ENCODE measurements at places on chromosomes 13 and 19.

- peak; percentile 49 for DNase-seq
Observed at GRCh38 chr19:21022996-21023395, 2.5 kb downstream of the ZNF430 start.

DNA sequence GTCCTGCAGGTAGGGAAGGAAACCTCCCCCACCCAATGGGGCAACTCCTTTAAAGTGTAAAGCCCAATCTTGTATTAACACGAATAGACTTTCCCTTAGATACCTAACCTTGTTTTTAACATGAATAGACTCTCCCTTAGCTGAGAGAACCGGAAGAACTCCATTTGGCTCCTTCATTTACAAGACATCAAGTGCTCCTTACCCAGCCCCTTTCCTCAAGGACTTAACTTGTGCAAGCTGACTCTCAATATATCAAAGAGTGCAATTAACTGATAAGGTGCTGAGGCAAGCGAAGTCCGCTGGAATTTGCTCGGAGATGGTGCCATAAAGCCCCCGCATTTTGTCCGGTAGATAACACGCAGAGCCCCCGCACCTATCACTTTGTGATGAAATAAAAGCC is 9.9 kb upstream of the ZNF90 start:
- no peak for DNase-seq

DNA sequence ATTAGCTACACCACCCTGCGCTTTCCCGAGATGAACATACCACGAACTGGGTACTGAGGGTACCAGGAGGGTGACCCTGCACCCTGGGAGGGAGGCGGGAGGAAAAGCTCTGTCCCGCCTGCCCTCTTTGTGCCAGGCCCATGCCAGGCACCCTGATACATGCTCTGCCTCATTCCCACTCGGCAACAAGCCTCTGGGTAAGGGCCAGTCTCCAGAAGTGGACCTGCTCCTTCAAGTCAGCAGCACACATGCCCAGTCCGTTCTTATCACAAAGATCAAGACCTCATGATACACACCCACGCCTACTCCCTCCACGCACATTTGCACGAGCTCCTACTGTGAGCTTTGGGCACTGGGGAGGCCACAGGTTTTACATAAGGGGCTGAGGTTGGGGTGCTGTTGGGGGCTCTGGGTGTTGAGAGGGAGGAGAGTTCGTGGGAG is 2.0 kb upstream of the FFAR1 start:
- DNase-seq, result no peak

DNA sequence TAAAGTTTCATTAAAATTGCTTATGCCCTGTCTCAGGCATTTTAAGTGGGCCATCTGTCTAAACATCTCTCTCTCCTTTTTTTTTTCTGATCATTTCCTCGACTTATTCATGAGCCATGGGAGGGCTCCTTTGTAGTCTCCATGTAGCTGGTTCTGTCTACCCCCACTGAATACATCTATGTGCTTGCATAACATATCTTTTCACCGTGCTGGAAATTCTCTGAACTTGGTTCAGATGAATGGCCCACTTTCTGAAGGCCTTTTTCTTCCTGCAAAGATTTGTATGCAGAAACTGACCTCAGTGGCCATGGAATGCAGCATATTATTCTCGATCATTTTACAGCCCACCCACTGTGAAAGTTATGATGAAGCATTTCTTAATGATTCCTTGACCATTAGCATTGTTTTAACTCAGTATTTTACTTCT is 225.3 kb downstream of the GGACT start:
- DNase-seq, result no peak

DNA sequence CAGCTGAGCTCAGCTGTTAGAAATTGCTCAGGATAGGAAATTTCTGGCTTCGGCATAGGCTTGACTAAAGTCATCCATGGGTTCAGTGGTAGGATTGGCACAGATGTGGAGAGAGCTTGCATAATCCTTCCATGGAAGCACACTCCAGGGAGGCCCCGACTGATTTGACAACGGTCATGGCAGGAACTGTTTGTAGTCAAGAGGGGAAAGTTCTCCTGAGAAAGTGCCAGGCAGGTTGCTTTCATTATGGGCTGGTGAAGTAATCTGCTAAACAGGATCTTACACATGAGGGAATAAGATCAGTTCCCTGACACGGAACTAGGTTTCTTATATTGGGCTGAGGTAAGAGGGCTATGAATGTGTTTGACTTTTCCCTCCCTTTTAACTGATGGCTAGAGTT is 120.1 kb downstream of the RGCC start:
- DNase-seq, result no peak

DNA sequence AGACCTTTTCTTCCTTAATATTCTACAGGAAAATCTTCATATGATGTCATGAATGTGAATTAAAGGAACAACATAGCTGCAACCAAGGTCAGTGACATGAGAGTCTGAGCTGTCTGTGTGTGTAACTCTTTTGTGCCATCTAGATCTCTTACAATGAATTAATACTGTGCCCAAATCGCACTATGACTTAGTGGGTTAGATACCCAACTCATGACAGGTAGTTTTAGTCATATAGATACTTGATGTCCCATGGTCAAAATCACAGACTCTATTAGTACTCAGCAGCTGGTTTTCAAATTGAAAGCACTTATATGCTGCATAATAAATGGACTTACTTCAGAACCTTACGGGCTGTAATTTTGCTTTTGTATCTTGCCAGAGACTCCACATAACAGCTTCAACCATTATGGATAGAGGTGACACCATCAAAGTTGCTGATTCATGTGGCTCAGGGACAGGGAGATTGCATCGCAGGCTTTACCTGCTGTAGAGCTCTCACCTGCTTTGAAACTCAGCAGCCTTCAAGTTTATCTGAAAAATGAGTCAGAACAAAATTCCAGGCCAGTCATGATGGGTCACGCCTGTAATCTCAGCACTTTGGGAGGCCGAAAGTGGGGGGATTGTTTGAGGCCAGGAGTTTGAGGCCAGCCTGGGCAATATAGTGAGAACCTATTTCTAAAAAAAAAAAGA is 12.3 kb upstream of the ZNF283 start:
- no peak for DNase-seq

DNA sequence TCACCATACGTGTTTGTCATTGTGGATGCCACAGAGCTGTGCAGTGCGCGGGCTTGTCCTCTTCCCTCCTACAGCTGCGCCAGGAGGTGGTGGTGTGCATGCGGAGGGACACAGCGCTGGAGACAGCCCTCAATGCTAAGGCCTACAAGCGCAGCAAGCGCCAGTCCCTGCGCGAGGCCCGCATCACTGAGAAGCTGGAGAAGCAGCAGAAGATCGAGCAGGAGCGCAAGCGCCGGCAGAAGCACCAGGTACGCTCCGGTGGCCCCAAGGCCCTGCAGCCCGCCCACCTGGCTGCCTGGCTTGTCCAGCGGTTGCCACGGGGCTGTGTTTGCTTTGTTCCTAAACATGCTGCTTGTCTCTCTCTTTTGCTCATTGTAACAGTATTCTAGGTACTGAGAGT is 30.2 kb downstream of the SMARCA4 start:
- no peak for DNase-seq

GRCh38 chr19:45632468-45633196 is 6.6 kb downstream of the EML2 start:
- no peak for DNase-seq

- no peak for DNase-seq
Observed at GRCh38 chr13:18952225-18953016, 229.2 kb downstream of the TUBA3C start.

- peak; percentile 34 for DNase-seq
Observed at GRCh38 chr13:50158385-50159165, 143.3 kb downstream of the KCNRG start.

- DNase-seq, result peak; percentile 64
Observed at GRCh38 chr19:12156223-12157058, at the start of gene ZNF625. ZNF625 (minus strand) TSS chr19:12156734; CDS start chr19:12156558, 176 bp downstream.

GRCh38 chr13:33508060-33508459 is 222.5 kb upstream of the STARD13 start:
- no peak for DNase-seq

- no peak for DNase-seq
Observed at GRCh38 chr19:16202320-16203255, 4.9 kb downstream of the AP1M1 start.

DNA sequence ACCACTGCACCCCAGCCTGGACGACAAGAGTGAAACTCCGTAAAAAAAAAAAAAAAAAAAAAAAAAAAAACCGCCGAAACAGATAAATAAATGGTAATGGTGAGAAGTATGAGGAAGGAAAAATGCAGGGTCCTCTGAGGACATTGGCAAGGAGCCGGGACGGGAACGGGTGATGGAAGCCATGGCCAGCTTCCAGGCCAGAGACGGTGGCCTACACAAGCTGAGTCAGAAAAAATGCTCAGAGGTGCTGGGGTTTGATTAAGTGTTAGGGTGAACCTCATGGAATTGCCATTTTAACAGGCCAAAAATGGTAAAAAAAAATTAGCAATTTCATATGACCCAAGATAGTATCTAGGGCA is 866 bp upstream of the ZSWIM4 start:
- DNase-seq, result no peak

DNA sequence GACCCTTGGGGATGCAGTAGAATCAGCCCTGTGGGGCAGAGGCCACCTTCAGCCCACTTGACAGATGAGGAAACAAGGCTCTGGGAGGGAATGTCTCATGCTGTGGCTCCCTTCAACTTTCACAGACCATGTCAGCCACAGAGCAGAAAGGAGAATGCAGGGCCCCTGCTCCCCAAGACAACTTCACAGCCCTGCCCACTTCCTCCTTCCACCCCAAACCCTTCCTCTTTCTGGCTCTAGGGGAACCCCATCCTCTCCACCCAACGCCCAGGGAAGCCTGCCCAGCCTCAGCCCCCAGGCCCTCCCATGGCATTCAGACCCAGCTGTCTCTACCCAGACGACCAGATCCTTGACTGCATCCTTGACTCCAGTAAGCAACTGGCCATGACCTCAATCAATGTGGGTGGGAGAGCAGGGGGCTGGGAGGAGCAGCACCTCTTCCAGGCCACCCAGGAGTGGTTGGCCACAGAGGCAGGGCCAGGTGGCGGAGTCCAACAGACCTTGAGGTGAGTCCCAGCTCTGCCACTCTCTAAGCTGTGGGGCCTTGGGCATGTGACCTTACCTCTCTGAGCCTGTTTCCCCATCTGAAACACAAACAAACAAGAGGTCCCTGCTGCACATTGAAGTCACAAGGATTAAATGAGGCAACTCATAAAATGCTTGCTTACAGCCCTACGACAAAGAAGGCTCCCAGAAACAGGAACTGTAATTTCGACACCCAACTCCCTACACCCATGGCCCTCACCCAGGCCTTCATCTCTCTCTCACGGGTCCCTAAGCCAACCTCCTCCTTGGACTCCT is 15.8 kb downstream of the DEDD2 start:
- DNase-seq, result peak; percentile 79

GRCh38 chr13:112893570-112894422 is 75.2 kb upstream of the MCF2L start:
- no peak for DNase-seq

Data from stimulated activated naive B cell treated with anti-CD40 and anti-IgM and Interleukin-4, amounts not matched to agents 10 μg/mL and 1 μg/mL and 100 μg/mL, for 72 hours (primary cell).